Activated T-helper 1 cell treated with Interleukin-2 at 50 U/mL for 16 hours (primary cell): ENCODE measurements at places on chromosomes 7 and 10.

DNA sequence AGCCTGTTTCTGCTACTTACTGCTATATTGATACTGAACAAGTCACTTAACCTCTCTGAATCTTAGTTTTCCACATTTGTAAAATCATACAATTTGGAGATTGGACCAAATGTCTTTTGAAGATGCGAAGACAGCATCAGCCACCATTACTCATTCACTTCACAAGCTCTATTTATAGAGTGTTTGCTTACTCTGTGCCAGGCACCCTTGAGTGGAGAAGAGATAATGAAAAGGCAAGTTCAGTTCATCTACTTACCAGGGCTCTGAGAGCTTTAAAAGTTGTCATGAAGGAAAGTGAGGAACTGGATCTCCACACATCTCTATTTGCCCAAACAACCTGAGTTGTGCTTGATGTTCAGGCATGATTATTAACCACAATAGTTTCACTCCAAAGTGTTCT, 277.5 kb downstream of the CSTF2T start:
- DNase-seq: no peak

- DNase-seq: no peak
These were observed 199.2 kb downstream of the SLC25A13 start for GRCh38 chr7:96122746-96123145.

GRCh38 chr7:149310113-149310836, 48.3 kb downstream of the ZNF783 start:
- no peak for DNase-seq

- DNase-seq: no peak
These were observed 12.3 kb downstream of the ZYX start for GRCh38 chr7:143393267-143394041.

GRCh38 chr7:87330942-87331341, 14.5 kb upstream of the CROT start:
- DNase-seq: no peak
